Activated T-helper 2 cell treated with anti-CD3 and anti-CD28 coated beads, Interferon-gamma antibody, Interleukin-2, Interleukin-4, amounts not matched to agents 10 μg/mL and 5 μg/mL and 100 μg/mL, durations not matched to agents 14 hours and 24 hours and 36 hours (primary cell): ENCODE measurements at places on chromosomes 7 and 10. TPM values are rescaled to one million over a fixed set of nuclear protein-coding genes. Genes with fewer than 3 reads are reported as not detected.

GRCh38 chr7:139452958-139453672 lies 30.4 kb downstream of the KLRG2 start:
- no peak overlapping the region for H3K27ac ChIP-seq
- no peaks in the 10 kb centered on the region for H3K36me3 ChIP-seq
- H3K27me3 ChIP-seq: no peaks in the 10 kb centered on the region

The CPED1 gene
- total RNA-seq: not detected in 2 replicates

The NUTM2E gene
- 0.11 TPM in 1 of 2 replicates, not detected in the other for total RNA-seq

The STAG3 gene
- total RNA-seq: 20.6 and 22.3 TPM in 2 replicates

DNA sequence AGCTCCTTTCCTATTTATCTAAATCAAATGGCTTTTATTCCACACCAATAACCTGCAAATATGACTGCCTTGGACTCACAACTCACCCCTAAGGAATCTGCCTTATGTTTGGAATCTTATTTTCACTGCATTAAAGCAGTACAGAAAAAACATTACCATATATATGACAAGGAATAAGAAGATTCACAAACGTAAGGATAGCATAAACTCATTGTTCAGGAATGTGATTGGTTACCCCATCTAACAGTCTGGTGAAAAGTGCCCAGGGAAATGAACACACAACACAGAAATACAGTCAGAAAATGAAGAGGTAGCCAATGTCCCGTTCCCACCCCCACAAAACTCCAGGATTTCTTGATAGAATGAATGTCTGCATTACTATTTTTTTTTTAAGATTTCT lies 2.0 kb downstream of the PPP3CB start:
- H3K4me1 ChIP-seq: peaks cover 48% of the 10 kb centered on the region
- DNase-seq: no peak
- H3K27ac ChIP-seq: no peak overlapping the region

- H3K27me3 ChIP-seq: no peaks in the 10 kb centered on the region
- H3K4me1 ChIP-seq: no peaks in the 10 kb centered on the region
- H3K36me3 ChIP-seq: no peaks in the 10 kb centered on the region
- H3K4me3 ChIP-seq: no peak overlapping the region
- no peak overlapping the region for H3K27ac ChIP-seq
- no peak for DNase-seq
Measured at GRCh38 chr10:125296598-125296997, 136.2 kb upstream of the CTBP2 start.

The RET gene
- total RNA-seq: 0.21 and 0.59 TPM in 2 replicates

The MMP21 gene
- 0.11 TPM in 2 replicates for total RNA-seq

The RBM20 gene
- 0.02 TPM in 1 of 2 replicates, not detected in the other for total RNA-seq

The PDGFA gene
- 10.6 and 11.9 TPM in 2 replicates for total RNA-seq

The AKR1C2 gene
- total RNA-seq: not detected in 2 replicates

GRCh38 chr10:73995035-73995358 lies 2.9 kb upstream of the VCL start:
- H3K27ac ChIP-seq: no peak overlapping the region
- no peak for DNase-seq
- peaks cover 46% of the 10 kb centered on the region for H3K4me1 ChIP-seq
- no peaks in the 10 kb centered on the region for H3K27me3 ChIP-seq

The MINDY3 gene
- 19.2 and 20.9 TPM in 2 replicates for total RNA-seq

DNA sequence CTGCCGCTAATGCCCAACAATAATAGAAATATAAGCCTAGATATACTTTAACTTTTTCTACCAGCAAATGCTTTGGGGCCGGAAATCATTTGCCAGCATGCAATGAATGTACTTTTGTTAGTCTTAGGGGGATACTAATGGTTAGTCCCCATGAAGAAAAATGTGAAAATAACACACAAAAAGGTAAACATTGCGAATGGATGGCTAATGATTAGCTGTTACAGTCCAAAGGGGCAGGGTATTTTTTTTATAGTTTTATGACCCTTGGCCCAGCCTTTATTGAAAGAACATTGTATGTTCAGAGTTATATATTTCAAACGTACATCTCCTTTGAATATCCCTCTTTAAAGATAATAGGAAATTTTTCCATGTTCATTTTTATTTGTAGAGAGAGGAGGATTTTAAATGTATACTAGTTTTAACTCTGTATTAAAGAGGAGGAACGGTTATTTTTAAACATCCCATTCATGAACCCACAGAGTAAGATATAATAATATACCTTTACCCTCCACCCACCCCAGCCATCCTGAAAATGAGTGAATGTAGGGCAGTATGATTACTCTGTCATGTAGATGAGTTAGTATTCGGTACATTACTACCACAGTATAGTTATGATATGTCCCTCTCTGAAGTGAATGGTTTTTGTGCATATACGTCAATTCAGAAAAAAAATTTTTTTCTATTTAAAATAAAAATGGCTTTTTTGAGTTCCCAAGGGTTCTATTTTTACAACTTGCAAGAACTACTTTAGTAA lies 63.6 kb downstream of the ARID5B start:
- peaks cover 76% of the 10 kb centered on the region for H3K4me1 ChIP-seq
- H3K27ac ChIP-seq: peak overlapping the region; percentile 76
- H3K4me3 ChIP-seq: no peak overlapping the region
- no peak for DNase-seq
- H3K36me3 ChIP-seq: peaks cover 66% of the 10 kb centered on the region

- peaks cover 7% of the 10 kb centered on the region for H3K4me1 ChIP-seq
- DNase-seq: no peak
- no peak overlapping the region for H3K4me3 ChIP-seq
- H3K36me3 ChIP-seq: no peaks in the 10 kb centered on the region
Measured at GRCh38 chr7:94182721-94183120, 178.6 kb upstream of the BET1 start.

The TMEM229A gene
- total RNA-seq: not detected in 2 replicates

DNA sequence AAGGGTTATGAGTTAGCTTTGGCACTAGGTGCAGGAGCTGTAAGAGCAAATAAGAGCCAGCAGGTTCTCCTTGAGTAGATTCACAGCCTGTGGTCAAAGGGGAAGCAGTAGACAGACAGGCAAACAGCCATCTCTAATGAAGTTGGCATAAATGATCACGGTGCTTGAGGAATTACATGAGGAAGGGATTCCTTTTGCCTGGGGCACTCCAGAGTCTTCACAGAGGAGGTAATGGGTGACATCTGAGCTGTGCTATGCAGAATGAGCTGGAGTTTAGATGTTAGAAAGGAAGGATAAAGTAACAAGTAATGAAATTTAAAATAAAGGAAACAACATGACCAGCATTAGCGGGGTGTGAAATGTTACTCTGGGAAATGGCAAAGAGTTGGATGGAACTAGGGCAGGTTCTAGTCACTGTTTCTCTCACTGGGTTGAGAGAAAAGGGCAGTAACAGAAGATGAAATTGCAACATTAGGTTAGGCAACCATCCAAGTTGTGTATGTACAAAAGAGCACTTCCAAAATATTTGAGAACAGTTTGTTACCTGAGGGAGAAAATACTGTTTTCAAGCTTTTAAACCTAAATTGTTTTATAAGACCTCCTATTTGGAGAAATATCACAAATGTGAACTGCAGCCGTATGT lies 613.8 kb downstream of the PHTF2 start:
- no peaks in the 10 kb centered on the region for H3K4me1 ChIP-seq
- DNase-seq: no peak
- H3K27ac ChIP-seq: no peak overlapping the region

DNA sequence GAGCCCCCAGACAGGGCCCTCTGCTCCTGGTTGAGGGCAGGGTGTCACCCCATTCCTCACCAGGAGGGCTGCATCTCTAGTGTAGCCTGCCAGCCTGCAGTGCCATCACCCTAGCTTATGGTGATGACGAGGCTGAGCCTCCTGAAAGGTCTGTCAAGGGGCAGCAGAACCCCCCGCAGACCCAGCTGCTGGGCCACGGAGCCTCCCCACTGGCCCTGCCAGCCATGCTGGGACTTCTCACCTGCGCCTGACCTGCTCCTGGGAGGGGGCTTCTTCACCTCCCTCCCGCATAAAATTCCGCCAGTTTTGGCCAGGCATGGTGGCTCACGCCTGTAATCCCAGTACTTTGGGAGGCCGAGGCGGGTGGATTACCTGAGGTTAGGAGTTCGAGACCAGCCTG lies 40.4 kb upstream of the RASGEF1A start:
- no peak for DNase-seq
- H3K4me3 ChIP-seq: no peak overlapping the region
- no peak overlapping the region for H3K27ac ChIP-seq
- peaks cover 24% of the 10 kb centered on the region for H3K27me3 ChIP-seq
- H3K4me1 ChIP-seq: peaks cover 39% of the 10 kb centered on the region
- no peaks in the 10 kb centered on the region for H3K36me3 ChIP-seq

DNA sequence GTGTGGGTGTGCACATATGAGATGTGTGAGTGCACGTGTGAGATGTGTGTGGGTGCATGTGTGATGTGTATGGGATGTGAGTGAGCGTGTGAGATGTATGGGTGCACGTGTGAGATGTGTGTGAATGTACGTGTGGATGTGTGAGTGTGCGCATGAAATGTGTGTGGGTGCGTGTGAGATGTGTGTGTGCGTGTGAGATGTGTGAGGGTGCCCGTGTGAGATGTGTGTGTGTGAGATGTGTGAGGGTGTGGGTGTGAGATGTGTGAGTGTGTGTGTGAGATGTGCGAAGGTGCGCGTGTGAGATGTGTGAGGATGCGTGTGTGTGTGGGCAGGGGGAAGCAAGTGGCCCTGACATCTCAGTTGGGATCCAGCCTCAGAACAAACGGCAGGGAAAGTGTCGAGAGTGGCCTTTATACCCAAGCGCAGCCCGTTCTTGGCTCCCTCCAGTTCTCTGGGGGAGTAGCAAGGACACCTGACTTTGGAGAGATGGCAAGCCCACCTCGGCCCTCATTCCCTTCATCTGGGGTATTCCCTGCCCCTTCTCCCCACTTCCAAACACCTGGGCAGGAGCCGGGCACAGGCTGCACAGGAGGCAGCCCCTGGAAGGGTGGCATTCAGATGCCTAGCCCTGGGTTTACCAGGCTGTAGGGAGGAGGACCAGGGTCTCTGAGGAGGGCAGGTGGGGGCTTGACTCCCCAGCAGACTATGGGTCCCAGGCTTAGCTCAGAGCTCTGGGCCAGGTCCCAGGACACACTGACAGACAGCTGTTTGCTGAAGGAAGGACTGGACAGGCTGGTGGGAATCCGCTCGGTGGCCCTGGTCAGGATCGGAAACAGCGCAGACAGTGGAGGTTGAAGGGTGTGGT lies 31.6 kb downstream of the PPIF start:
- H3K4me1 ChIP-seq: peaks cover 3% of the 10 kb centered on the region
- no peak for DNase-seq
- H3K27ac ChIP-seq: no peak overlapping the region
- no peaks in the 10 kb centered on the region for H3K36me3 ChIP-seq
- H3K27me3 ChIP-seq: no peaks in the 10 kb centered on the region
- no peak overlapping the region for H3K4me3 ChIP-seq

- peaks cover 82% of the 10 kb centered on the region for H3K27me3 ChIP-seq
- no peak for DNase-seq
- H3K27ac ChIP-seq: no peak overlapping the region
- no peaks in the 10 kb centered on the region for H3K36me3 ChIP-seq
- H3K4me1 ChIP-seq: no peaks in the 10 kb centered on the region
- no peak overlapping the region for H3K4me3 ChIP-seq
Measured at GRCh38 chr7:122301858-122302760, 2.4 kb downstream of the FEZF1 start.

The TLL2 gene
- 0.09 TPM in 1 of 2 replicates, not detected in the other for total RNA-seq

DNA sequence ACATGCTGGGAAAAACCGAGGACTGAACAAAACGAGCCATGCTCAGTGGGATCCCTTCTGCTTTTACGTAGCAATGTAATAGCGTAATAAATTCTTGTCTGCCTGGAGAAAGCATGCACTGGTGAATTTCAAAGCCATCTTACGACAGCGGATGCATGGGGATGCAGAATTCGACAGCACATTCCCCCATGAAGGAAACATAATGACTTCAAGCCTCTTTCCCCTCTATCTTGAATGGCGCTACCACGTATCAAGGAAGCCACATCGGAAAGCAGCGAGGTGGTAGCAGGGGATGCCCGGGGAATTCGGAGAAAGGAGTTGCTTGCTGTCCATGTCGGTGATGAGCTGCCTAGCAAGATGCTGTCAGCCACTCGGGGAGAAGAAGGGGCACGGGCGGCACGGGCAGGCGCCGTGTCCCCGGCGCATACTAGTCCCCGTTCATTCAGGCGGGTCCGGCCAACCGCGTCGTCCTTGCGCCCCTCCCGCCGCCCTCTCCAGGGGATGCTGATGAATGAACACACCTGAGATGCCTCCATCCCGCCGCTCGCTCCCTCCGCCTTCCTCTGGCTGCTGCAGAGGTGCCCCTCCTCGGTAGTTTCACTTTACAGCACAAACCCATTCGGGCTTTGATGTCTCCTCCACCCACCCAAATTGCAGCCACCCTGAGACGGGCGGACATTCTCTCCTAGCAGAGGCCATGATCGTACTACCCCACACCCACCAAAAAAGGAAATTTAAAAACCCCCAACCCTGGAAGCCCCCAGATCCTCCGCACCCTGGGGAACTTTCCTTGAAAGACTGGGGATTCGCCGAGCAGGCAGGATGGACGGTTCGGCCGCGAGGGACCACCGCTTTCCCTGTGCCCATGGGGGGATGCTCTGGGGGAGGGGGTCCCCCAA lies 644 bp downstream of the SORBS1 start:
- H3K27me3 ChIP-seq: peaks cover 53% of the 10 kb centered on the region
- peaks cover 14% of the 10 kb centered on the region for H3K4me1 ChIP-seq
- DNase-seq: peak; percentile 45
- peak overlapping the region; percentile 78 for H3K27ac ChIP-seq
- H3K36me3 ChIP-seq: no peaks in the 10 kb centered on the region

- H3K27ac ChIP-seq: peak overlapping the region; percentile 2
- DNase-seq: no peak
- H3K4me3 ChIP-seq: no peak overlapping the region
Measured at GRCh38 chr10:99421233-99421739, 9.1 kb downstream of the GOT1 start.

- no peaks in the 10 kb centered on the region for H3K36me3 ChIP-seq
- no peak overlapping the region for H3K27ac ChIP-seq
- peaks cover 2% of the 10 kb centered on the region for H3K27me3 ChIP-seq
- no peak for DNase-seq
Measured at GRCh38 chr7:47392241-47392759, 189.6 kb downstream of the TNS3 start.

- H3K4me3 ChIP-seq: no peak overlapping the region
- peaks cover 14% of the 10 kb centered on the region for H3K27me3 ChIP-seq
- peaks cover 7% of the 10 kb centered on the region for H3K4me1 ChIP-seq
- DNase-seq: no peak
- H3K36me3 ChIP-seq: no peaks in the 10 kb centered on the region
Measured at GRCh38 chr10:86721232-86721631, 35.2 kb upstream of the BMPR1A start.

DNA sequence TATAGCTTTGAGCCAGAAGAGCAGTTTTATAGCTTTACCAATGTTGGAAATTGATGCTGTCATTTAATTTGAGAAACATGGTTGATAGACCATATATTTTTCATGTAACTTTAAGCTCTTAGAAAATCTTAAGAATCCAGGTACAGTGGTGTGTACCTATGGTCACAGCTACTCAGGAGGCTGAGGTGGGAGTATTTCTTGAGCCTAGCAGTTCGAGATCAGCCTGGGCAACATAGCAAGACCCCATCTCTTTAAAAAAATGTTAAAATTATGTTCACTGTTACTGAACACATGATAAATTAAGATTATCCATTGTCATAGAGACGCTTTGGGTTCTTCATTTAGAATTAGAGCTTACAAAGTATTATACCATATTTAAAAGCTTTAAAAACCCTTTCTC lies 18.2 kb downstream of the REEP3 start:
- H3K4me3 ChIP-seq: no peak overlapping the region
- H3K27ac ChIP-seq: no peak overlapping the region
- DNase-seq: no peak
- no peaks in the 10 kb centered on the region for H3K36me3 ChIP-seq

GRCh38 chr7:44222074-44222473 lies 21.3 kb downstream of the YKT6 start:
- no peak for DNase-seq
- no peak overlapping the region for H3K4me3 ChIP-seq
- H3K4me1 ChIP-seq: no peaks in the 10 kb centered on the region
- no peaks in the 10 kb centered on the region for H3K36me3 ChIP-seq

The XRCC2 gene
- 21.8 and 22.2 TPM in 2 replicates for total RNA-seq
